HS-27A (cell line): ENCODE measurements at places on chromosomes 3 and 15.

DNA sequence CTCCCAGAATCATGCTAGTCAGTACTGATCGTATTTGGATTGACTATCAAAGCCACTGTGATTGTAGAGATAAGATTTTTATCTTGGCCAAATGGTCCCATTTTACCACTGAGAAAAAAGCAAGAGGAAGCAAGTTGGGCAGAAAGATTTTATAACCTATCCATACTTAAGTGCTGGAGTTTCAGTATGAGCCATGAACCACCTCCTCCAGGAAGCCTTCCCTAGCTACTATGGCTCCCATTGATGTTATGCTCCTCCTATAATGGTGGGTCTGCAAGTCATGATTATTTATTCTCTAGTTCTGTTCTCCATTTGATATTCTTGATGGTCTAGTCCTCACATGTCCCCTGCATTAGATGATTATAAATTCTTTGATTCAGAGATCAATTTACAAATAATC is 6.6 kb downstream of the MEGF11 start:
- DNase-seq = no peak

GRCh38 chr3:184760337-184761074 is 48.6 kb upstream of the MAGEF1 start:
- no peak for DNase-seq

GRCh38 chr3:30632521-30632920 is 26.1 kb downstream of the TGFBR2 start:
- no peak for DNase-seq

DNA sequence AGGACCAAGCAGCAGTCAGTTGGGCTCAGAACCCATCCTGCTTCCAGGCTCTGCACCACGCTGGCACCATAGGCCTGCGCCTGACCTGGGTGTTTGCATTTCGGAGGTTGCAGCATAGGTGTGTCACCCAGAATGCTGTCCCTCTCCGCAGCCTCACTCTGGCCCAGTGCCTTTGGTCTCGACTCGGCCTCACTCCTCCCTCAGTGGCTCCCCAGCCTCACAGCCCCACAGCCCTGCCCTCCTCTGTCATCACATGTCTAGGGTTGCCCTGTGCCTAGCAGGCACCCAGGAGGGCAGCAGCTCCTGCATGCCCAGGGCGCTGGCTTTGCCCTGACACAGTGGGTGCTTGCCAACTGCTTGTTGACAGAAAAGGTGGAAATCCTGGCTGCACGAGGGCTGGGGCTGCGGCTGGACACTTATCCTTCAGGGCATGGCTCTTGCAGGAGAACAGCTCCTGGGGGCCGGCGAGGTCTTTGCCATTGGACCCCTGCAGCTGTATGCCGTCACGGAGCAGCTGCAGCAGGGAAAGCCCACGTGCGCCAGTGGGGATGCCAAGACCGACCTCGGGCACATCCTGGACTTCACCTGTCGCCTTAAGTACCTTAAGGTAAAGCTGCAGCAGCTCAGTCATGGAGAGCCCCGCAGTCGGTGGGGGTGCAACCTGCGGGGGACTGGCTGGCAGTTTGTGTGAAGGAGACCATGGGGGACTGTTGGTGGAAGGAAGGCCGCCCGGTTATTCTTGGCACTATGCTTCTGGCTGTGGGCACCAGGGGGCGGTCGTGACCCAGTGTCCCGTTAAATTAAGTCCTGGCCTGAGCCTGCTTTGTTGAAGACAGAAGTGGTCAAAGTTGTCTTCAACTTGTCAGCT is 16.2 kb downstream of the NISCH start:
- no peak for DNase-seq

DNA sequence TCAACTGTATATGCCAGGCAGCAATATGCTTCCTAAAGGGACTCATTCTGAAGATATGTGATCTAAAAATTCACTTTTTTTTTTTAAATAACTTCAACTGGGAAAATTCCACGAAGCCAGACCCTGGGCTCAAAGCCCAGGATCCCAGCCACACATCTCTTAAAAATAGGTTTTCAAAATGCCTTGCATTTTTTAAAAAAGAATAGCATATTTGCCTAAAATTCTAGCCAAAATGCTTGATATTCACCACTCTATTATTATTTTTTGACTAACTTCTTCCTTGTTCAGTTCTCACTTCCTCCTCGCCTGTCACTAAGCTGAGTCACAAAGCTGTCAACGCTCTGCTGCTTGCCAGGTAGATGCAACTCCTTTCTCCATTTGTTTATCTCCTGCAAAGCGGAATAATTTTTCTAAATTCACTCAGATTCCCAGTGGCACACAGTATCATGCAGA is 28.0 kb upstream of the VGLL4 start:
- DNase-seq = no peak

DNA sequence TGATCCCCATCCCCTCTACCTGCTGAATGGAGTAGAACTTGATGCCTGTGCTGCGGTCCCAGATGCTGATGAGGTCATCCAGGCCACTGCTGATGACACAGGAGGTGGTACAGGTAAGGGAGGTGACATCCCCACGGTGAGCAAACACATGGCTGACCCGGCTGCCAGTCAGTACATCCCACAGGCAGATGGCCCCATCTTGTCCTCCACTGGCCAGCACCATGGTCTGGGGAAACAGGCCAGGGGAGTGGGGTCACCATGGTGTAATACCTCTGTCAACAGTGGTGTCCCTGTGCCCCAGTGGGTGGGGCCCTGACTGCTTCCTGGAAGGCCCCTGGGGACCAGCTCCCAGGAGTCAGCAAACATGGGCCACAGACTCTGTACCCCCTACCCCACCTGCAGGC is 33.3 kb downstream of the PTPN23 start:
- DNase-seq = no peak
